ENCODE measurements at places on chromosomes 1 and 21.

DNA sequence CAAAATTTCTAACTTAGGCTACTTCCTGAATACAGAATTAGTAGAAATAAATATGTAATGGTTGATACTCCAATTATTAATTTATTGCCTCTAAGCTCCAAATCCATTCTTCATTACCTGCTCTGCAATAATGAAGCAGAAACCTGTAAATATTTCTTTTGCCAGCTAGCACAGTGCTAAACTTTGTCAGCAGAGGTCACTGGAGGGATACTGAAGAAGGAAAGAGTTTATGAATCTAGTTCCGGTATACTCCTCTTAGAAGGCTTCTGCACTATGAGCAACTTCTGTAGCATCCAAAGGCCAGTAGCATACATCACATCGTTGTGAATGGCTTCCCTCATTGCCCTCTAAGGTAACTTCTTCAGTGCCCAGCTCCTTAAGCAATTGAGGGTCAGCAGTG, 81.0 kb upstream of the LHX8 start:
- DNase-seq, result no peak

DNA sequence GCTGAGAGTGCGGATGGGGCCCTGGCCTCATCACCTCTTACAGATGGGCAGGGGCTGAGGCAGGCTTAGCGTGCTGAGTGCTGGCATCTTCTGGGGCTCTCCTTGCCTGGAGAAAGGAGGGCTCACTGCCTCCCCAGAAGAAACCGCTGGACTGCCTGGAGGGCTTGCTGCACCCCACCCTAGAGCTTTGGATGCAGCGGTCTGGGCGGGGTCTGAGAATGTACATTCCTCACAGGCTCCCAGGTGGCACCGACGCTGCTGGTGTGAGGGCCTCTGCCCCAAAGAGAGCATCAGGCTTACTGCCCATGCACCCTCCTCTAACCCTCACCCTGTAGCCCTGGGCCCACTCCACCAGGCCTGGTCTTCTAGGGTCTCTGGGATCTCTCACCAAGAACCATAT, 51.1 kb downstream of the RAP1GAP start:
- no peak for DNase-seq

DNA sequence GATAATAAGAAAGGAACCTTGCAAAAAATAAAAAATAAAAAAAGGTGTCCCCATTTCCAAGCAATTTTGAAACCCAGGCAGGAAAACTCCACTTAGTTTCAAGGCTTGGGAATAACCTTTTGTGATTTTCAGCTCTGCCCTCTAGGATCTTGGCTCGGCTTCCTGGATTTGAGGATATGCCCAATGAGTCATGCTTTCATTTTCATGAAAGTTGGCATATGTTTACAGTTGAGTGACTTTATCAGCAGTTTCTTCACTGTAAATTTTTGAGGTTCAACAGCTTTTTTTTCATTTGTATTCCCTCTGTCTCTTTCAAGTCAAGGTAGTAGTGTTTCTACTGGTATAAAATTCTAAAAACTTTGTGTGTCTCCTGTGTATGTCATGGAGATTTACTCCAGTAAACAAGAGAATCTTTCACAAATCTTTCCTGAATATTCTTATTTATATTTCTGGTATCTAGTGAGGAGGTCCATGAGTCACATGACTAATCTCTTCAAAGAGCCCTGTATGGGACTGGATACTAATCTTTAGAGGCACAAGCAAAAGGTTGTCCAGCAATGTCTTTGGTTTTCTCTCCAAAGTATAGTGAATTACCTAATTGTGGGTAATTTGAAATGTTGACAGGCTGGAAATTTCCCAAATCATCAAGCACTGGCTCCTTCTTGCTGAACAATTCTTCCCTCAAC, 335.3 kb downstream of the BRINP2 start:
- no peak for DNase-seq

- DNase-seq, result no peak
Measured at GRCh38 chr1:12600880-12601633, 17.0 kb downstream of the DHRS3 start.

All from stimulated activated CD8-positive, alpha-beta memory T cell treated with anti-CD3 and anti-CD28 coated beads, Interleukin-7, amount 100 ng/mL, for 24 hours (primary cell).